Activated CD4-positive, alpha-beta T cell treated with anti-CD3 and anti-CD28 coated beads, Interleukin-2, amount 50 U/mL, for 1 hour (primary cell): ENCODE measurements at places on chromosomes 11 and 22.

GRCh38 chr11:130772266-130773227 lies 143.7 kb downstream of the SNX19 start:
- DNase-seq: no peak

GRCh38 chr11:74417379-74417804 lies 19.2 kb upstream of the PGM2L1 start:
- no peak for DNase-seq

- DNase-seq: no peak
Measured at GRCh38 chr22:45286854-45287551, 2.3 kb downstream of the UPK3A start.

GRCh38 chr11:79291948-79292347 lies 148.9 kb downstream of the TENM4 start:
- no peak for DNase-seq

DNA sequence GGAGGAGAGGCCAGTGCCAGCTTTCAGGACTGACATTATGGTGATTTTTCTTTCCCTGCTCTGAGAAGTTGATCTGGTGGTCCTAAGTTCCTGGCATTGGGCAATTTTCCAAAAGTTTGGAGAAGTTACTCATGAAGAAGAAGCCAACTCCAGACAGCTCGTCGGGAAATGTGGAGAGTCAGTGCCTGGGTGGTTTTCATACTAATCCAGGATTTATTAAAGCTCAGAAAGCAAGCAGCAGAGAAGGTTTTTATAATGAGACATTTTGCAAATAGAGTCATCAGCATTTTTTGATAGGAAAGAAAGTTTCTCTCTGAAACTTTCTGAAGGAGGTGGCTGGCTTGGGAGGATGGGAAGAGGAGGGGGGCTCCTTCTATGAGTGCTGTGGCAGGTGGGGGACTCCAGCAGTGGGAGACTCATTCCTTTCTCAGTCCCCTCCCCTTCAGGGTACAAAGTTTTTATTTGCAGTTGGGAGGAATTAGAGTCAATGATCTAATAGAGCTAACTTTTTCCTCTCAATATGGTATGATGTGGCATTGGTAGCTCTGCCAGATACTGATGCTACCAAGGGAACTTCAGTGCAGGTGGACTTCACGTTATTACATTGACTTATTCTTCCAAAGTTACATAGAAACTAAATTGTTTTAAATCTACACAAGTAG lies 55.4 kb downstream of the LIF start:
- no peak for DNase-seq

DNA sequence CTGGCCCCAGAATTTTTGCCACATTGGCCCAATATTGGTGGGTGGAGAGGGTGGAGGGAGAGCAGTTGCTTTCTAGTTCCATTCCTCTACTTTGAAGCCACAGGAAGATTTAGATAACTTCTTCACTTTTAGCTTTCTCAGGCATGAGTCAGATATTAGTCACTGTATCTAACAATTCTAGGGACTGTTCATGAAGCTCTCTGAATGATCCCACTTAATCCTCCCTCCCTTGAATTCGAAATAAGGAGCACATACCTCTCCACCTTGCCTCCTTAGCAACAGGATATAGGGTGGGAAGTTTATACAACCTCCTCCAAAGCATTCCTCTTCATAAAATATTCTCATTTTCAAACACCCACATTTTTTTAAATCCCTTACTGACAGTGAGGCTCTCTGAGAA lies 13.5 kb downstream of the FSHB start:
- no peak for DNase-seq

GRCh38 chr11:108975026-108975425 lies 310.2 kb downstream of the DDX10 start:
- no peak for DNase-seq
